Activated CD4-positive, alpha-beta T cell treated with anti-CD3 and anti-CD28 coated beads, Interleukin-2, amount 50 U/mL, for 1 hour (primary cell): ENCODE measurements at places on chromosomes 1 and 21.

DNA sequence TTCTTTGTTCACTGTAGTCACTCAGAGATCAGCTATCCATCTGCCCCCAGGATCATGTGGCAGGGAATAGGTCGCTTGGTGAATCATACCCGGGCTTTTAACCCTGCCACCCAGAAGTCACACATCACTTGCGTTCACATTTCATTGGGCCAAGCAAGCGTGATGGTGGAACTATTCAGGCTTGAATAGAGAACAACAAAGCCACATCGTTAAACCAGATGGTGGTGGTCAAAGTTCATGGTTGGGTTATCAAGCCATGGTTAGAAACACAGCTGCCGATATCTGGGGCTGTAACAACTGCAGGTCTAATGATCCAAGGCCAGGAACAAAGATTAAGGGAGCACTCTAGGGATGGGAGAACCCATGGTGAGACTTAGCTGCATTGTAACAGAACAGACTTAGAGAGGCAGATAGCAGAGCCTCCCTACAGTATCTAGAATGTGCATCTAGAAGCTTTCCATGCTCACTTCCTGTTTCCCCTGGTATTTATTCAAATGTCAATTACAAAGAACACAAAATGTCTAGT, 40.0 kb upstream of the PTPRC start:
- DNase-seq: no peak

GRCh38 chr1:204304067-204304466, 55.7 kb downstream of the PLEKHA6 start:
- no peak for DNase-seq

DNA sequence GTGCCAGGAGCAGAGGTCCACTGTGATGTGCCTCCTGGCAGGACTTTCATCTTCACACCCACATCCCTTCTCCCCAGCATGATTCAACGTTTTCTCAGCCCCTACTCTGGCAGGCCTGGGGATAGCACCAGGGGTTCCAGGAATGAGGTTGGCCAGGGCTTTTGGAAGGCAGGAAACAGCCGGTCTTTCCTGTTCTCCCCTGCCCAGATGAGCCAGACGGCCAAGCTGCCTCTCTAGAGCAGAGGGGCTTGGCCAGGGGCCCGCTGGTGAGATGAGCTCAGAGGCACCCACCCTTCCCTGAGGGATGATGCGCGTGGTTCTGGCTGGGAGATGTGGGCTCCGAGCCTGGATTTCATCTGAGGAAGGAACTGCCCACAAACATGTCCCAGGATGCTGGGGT, 4.3 kb upstream of the MFAP2 start:
- DNase-seq: no peak

GRCh38 chr1:150981177-150981804, 801 bp upstream of the ANXA9 start:
- DNase-seq: no peak

DNA sequence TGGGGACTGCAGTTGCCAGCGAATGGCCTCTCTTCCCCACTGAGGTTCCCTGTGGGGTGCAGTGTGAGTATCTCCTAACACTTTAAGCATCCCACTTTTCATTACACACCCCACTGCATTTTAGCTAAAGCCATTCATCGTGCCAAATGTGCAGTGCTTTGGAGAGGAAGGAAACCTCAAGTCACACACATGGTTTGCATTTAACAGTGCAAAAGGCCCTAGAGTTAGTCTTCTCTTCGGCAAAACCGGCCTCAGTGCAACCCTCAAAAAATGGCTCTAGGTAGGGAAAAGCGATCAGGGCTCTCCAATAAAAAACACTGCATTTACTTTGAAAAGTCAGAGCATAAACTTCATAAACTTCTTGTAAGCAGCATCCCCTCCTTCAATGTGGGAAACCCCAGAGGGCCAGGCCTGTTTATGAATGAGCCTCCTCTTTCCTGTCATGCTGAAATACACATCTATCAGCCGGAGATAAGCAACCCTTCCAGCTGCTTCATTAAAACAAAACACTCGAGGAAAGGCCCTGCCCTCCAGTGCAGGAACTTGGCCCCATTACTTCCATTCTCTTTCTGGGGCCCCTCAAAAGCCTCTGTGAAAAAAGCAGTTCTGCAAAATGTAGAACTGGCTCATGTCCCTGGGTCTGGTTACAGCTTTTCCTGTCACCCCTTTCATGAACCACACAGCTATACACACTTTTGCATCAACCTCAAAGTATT, 184.0 kb downstream of the CDC7 start:
- no peak for DNase-seq

DNA sequence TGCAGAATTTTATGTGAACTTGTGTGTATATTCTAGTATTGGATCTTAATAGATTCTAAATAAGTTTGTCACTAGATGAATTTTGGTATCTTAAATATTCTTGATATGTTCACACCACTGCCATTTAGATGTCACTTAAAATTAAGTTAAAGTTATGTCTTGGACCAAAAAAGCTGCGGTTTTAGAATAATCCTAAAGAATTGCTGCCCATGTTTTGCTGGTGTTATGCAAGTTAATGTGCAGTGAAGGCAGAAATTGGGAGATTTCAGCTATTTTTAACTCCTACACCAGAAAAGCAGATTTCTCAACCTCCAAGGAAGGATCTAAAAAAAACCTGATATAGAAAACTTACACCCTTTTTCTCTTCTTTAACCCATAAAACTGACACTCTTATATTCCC, 757 bp downstream of the ACADM start:
- DNase-seq: no peak

- no peak for DNase-seq
Measured at GRCh38 chr1:184075055-184076029, 23.8 kb downstream of the TSEN15 start.

DNA sequence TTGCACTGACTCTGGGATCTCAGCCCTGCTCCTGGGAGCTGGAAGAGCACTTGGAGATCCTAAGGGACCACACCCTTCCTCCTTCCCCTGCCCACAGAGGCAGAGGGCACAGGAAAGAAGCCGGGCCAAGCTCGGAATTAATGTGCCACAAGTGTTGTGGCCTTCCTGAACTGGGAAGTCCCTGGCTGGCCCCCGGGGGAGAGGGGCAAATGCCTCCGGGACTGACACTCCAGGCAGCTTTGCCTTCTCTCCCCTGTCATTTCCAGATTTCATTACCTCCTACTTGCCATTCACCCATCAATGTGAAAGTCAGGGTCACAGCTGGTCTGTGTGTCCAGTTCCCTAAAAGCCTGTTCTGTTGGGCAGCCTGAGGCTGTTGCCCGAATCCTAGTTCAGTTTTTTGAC, 21.7 kb downstream of the SESN2 start:
- DNase-seq: no peak

DNA sequence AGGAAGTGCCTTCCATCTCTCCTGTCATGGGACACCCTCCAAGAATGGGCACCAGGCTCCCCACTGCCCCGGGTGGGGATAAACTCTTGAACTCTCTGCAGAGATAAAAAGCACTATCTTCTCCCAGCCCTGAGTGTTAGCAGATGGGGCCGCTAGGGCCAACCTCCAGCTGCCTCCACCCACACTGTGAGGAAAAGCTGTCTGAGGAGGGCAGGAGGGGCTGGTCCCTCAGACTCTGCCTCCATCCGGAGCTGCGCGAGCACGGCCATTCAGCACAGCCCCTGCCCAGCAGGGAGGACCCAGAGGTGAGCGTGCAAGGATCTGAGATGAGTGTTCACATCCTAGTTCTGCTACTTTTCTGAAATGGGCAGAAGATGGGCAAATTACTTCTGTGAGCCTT, 51.8 kb upstream of the TRABD2B start:
- DNase-seq: no peak

- no peak for DNase-seq
Measured at GRCh38 chr1:175514387-175514953, 228.9 kb downstream of the TNR start.

- DNase-seq: no peak
Measured at GRCh38 chr1:243351337-243351736, 95.5 kb downstream of the SDCCAG8 start.

- DNase-seq: peak; percentile 78
Measured at GRCh38 chr1:24964811-24965570, 34.9 kb upstream of the RUNX3 start.
